Effector CD4-positive, alpha-beta T cell (primary cell): ENCODE measurements at places on chromosomes 4 and X.

GRCh38 chrX:17183566-17183965 lies 191.4 kb upstream of the NHS start:
- DNase-seq = no peak

DNA sequence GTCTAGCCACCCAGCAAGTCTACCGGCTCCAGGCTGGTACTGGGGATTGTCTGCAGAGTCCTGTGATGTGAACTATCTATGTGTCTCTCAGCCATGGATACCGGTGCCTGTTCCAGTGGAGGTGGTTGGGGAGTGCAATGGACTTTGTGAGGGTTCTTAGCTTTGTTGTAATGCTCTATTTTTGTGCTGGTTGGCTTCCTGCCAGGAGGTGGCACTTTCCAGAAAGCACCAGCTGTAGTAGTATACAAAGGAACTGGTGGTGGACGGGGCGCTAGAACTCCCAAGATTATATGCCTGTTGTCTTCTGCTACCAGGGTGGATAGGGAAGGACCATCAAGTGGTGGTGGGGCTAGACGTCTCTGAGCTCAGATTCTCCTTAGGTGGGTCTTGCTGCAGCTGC lies 306.4 kb upstream of the POF1B start:
- no peak for DNase-seq

DNA sequence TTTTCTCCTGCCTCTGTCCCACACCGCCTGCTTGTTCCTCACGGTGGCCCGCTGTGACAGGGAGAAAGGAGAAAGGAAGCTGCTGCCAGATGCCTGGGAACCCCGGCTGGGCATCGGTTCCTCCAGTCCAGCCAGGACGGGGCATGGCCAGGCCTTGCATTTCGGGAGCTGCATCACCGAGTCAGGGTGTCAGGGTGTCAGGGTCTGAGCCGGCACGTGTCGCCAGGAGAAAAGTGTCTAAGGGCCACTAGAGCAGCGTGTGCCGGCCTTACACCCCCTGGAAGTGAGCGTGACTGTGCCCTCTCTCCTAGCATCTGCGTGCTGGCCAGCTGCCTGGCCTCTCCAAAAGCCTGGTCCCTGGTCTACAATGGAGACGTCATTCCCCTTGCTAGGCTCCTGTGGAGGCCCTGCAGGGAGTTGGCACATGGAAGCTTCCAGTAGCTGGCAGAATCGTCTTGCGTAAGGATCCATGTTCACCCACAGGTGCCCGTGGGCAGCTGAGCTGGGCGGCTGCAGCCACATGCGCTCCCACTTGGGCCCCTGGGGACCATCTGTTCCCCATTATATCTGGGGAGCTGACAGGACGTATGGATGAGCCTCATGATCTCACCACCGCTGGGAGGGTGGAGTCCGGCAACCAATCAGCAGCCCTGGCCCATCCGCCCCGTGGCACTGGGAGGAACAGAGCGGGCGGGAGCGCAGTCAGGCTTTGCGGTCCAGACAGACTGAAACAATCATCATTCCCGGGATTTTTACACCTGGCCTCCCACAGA lies 39.9 kb upstream of the HMX1 start:
- DNase-seq = no peak

GRCh38 chrX:133191739-133192039 lies 26.5 kb downstream of the TFDP3 start:
- no peak for DNase-seq

GRCh38 chr4:104500442-104500841 lies 5.7 kb upstream of the CXXC4 start:
- no peak for DNase-seq

- no peak for DNase-seq
These were observed 110.6 kb downstream of the SH3KBP1 start for GRCh38 chrX:19776753-19777152.

DNA sequence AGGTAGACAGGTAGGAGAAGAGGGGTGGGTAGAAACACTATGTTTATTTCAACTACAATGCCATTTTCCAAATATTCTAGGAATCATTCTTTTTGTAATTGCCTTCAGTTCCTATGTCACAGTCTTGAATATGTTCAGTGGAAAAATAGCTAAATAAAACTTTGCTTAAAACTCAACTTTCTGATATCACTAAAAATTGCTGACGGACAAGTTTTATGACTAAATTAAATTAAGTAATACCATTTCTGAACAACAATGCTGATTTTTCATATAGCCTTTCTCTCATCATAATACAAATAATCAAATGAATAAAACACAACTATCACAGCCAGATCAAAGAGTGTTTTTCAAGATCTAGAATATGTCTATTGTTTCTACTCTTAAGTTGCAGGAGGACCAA lies 53.1 kb downstream of the TEC start:
- no peak for DNase-seq

DNA sequence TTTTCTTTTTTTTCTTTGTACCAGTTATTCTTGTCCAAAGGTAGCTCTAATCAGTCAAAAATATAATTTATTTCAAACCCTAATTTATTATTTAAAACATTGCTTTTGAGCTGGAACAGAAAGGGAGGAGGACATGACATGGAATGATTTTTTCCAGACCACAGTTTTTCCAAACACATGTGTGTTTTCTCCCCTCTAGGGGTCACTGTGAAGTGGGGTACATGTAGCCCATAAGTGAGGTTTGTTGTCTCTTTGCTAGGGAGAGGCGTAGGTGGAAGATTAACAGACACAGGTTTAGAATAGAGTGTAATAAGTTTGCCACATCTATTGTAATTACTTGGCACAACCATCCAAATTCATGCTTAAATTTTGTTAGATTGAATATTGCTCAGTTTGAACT lies 83.0 kb downstream of the TNIP2 start:
- DNase-seq = no peak

- no peak for DNase-seq
These were observed 545.9 kb upstream of the ZFP42 start for GRCh38 chr4:187449702-187450101.

DNA sequence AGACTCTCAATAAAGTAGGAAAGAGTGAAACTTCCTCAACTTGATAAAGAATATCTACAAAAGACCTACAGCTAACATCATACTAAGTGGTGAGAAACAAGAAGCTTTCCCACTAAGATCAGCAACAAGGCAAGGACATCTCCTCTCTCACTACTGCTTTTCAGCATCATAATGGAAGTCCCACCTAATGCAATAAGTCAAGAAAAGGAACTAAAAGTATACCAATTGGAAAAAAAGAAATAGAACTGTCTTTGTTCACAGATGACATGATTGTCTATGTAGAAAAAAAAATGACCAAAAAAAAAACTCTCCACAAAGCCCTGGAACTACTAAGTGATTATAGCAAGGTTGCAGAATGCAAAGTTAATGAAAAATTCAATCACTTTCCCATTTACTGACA lies 25.1 kb upstream of the SH3RF1 start:
- DNase-seq = no peak

GRCh38 chr4:156598138-156598681 lies 373.4 kb downstream of the PDGFC start:
- no peak for DNase-seq

DNA sequence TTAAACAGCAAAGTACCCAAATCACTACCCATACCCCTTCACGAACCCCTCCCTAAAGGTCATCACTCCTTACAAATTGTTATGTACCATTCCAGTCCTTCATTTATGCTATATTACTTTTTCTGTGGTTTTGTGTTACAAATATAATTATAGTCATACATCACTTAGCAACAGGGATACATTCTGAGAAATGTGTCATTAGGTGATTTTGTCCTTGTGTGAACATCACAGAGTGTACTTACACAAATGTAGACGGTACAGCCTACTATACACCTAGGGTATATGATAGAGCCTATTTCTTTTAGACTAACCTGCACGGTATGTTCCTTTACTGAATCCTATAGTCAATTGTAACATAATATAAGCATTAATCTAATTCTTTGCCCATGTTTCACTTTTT lies 61.9 kb downstream of the ASB9 start:
- no peak for DNase-seq

DNA sequence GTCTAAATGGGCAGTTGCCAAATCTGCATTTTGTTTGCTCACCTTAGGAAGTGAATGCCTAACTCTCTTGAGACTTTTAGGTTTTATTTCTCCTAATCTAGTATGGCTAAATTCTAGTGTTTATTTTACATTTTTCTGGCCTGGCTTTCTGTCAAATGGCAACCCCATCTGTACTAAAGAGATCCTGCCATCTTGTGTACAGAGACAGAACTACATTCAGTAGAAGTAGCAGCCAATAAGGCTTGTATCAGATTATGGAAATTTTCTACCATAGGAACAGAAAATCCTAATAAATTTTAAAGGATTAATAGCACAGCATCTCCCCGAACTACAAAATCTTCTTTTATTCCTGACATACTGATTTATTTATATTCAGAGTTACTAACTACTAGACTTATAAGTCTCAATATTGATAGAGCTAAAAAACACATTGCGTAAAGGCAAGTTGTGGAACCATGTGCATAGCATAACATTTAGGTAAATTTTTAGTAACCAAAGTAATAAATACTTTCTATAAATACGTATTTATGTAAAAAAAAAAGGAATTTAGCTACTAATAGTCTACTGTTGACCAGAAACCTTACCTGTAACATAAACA lies 45.5 kb downstream of the TMEM144 start:
- no peak for DNase-seq

GRCh38 chr4:116478343-116478742 lies 607.0 kb downstream of the TRAM1L1 start:
- DNase-seq = no peak

DNA sequence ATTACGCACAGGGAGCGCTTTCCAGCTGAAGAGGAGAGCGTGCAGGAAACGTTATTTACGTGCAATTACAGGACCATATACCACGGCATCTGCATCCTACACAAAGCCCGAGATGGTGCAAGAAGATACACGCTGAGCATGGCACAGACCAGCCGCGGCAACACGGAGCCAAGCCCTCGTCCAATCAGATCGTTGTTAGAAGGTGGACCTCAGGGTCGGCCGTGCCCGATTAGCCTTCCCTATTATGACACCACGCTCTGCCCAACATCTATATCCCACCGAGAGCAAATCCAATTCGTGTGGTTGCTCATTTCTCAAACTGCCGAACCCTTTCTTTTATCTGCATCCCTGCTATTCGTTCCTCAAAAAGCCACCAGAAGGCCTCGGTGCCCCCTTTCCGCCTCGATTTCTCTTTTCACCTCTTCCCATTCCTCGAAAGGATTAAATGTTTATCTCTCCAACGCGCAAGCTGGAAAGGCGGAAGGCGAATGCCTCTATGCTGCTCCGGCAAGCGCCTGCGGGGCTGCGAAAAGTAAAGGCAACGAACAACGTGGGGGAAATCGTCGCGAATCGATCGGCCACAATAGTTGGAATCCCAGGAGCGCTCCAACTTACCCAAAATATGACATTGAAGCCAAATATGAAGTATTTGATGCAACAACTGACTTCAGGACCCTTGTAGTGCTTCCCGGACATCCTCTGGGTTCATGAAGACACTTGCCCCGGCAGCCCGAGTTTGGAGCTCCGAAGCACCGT lies 702 bp downstream of the TSPAN5 start:
- no peak for DNase-seq

DNA sequence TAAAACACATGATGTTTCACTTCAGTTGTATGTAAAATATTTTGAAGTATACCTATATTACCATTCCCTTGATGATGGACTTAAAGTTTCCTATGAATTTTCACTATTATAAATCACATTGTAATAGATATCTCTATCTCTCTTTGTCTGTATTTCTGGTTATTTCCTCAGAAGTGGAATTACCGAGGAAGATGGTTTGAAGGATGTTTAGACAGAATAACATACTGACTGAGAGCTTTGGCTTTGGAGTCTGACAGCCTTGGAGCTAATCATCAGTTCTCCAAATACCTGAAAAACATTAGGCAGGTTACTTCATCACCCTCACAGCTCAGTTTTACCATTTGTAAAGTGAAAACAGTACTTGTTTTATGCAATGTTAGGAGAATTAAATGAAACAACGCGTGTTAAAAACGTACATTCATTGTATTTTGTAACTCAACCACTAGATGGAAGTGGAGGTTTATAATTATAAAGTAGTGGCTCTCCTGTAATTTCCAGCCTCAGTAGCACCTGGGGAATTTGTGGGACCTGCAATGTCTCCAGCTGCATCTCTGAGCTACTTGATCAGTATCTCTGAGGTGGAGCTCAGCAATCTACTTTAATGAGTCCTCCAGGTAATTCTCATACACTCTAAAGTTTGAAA lies 14.3 kb downstream of the JCHAIN start:
- DNase-seq = no peak

DNA sequence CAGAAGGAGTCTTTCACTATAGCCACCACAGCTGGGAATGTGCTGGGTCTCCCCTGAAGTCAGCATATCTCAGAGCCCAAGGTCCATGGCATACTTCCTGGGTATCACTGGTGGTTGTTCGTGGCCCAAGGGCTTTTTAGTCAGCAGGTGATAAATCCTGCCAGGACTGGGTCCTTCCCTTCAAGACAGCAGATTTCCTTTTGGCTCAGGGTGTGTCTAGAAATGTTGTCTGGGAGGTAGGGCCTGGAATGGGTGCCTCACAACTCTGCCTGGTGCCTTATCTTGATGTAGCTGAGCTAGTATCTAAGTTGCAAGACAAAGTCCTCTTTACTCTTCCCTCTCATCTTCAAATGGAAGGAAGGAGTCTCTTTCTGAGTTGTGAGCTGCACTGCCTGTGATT lies 102.4 kb upstream of the TMLHE start:
- no peak for DNase-seq

DNA sequence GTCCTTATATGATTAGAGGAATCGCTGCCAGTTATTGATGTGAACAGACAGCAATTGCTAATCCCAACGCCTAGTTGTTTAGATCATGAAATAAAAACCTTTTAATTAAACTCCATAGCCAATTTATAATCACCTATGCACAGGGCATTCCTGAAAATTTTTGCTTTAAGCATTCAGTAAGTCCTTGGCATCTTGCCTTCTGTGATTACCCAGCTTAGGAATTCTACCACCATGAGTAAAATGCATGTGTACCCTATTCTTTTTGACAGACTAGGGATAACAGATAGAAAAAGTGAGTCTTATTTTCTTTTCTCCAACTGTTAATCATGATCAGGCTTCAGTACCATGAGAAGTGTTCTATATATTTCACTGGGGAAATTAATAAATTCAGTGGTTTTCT lies 995.3 kb upstream of the GRIA3 start:
- no peak for DNase-seq

- DNase-seq = no peak
These were observed 100.6 kb downstream of the NHS start for GRCh38 chrX:17475449-17476217.

DNA sequence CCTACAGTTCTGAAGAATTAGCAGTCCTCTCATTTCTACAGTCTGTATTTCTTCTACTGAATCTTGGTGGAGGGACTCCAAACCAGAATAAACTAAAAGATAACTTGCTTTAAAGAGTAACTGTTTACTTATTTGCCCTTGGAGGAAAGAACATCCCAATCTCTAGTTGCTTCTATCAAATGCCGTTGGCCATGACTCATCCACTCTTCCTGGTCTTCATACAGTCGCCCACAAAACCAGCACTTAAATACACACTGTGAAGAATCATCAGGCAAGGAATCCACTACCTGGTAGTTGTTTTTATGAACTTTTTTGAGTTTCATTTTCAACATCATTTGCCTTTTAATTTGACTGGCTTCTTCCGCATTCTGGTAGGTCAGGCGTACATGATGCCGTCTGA lies 14.2 kb downstream of the ZNF518B start:
- no peak for DNase-seq

GRCh38 chr4:114684462-114684861 lies 85.9 kb downstream of the UGT8 start:
- no peak for DNase-seq
